Suppressor macrophage treated with lipopolysaccharide for 1 hour (primary cell): ENCODE measurements at places on chromosomes 2 and 18.

GRCh38 chr2:105460048-105460732 lies 61.3 kb upstream of the FHL2 start:
- no peak for DNase-seq

DNA sequence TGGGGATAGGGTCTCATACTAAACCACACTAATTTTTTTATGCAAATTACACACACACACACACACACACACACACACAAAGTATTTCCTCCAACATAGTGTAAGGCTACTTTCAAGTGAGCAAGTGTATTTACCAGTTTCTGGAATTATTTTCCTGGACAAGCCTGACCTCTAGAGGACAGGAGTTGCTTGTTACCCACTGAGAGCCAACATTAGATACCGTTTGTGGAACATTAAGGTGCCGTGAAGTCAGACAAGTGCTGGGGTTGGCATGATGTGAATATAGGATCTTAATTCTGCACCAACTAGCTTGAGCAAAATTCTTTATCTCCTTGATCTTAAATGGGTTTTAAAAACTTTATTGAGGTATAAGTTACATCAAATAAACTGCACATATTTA lies 39.3 kb upstream of the SERPINB2 start:
- peak; percentile 75 for DNase-seq

GRCh38 chr2:81225756-81226155 lies 921.2 kb upstream of the LRRTM1 start:
- no peak for DNase-seq

GRCh38 chr2:153028626-153029025 lies 310.2 kb downstream of the ARL6IP6 start:
- DNase-seq = no peak

DNA sequence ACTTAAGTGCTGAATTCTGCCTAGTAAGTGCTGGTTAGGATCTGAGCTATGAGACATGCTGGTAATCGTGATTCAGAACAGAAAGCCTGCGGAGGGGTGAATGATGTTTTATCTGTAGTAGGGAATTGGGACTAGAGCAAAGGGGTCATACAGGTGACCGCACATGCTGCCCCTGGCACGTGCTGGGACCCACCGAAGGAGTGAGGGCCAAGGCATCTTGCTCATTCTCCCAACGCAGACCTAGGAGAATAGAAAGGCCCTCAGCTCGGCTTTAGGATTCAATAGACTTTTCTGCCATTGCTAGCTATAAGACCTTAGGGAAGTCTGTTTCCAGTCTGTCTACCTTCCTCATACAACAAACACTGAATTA lies 8.8 kb upstream of the SMAD7 start:
- no peak for DNase-seq

DNA sequence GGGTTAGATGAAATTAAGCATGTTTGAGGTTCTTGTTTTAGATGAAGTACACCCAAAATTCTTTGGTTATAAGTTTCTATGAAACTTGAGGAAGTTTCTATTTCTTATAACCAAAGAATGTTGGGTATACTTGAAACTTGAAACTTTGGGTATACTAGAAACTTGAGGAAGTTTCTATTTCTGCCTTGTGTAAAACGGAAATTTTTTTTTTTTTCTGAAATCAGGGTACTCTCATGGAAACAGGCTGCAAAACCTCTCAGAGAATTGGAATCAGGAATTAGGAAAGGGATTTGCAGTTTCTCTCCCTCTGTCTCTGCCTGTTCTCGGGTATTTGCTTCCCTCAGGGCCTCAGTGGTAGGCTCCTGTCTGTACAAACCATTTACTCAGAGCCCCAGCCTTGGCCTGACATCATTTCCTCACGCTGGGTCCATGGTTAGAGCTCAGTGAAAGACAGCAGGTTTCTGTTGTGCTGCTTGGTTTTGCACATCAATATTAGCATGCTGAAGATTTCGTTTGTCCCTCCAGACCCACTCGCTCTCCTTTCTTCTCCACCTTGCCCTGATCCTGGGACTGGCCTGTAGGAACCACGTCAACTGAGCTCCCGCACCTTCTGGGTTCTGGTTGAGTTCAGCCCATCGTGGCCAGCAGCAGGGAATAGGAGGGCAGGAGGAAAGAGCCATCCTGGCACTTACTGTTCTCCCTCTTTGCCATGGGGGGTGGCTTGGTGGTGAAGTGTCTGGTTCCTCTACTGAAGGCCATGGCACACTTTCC lies 106.4 kb downstream of the POLR1A start:
- DNase-seq = peak; percentile 75

DNA sequence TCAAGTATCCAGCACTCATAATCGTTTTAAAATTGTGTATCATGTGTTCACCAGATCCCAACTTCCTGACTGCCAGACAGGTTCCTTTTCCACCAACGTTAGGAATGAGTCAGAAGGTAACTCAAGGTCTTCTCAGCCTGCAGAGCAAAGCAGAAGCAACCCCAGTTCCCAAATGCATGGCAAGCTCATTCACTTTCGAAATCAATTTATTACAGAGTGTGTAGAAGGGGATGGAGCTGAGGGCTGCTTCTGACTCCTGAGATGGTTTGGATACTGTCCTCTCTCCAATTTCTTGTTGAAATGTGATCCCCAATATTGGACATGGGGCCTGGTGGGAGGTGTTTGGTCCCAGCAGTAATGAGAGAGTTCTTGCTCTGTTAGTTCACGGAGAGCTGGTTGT lies 114.5 kb downstream of the PIEZO2 start:
- peak; percentile 57 for DNase-seq
